ENCODE measurements at places on chromosomes 12 and 14.

GRCh38 chr12:81005606-81006005 lies 67.9 kb upstream of the LIN7A start:
- no peak for DNase-seq

GRCh38 chr12:89671469-89671868 lies 37.2 kb downstream of the ATP2B1 start:
- no peak for DNase-seq

- DNase-seq, result no peak
Observed at GRCh38 chr12:104782296-104782695, 175.8 kb downstream of the SLC41A2 start.

DNA sequence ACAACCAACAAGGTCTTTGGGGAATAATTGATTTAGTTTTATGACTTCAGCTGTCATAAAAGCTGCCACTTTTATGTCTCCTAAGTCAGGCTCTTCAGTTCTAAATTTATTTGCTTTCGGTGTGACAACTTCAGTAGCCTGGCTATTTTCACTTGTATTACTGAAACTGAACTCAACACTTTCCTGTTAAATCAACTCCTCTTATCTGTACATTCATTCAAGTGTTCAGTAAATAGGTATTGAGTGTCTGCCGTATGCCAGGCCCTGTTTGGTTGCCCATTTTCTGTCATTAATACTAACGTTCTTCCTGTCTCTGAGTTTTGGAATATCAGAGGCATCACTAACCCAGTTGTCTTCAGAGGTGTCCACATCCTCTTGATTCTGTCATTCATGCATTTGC lies 7.5 kb downstream of the UTP20 start:
- no peak for DNase-seq

GRCh38 chr14:94581127-94581999 lies at the start of gene SERPINA5:
TSS of gene SERPINA5 (plus strand) at chr14:94581426. CDS start at chr14:94587363, 5,937 bp downstream.
- no peak for DNase-seq

DNA sequence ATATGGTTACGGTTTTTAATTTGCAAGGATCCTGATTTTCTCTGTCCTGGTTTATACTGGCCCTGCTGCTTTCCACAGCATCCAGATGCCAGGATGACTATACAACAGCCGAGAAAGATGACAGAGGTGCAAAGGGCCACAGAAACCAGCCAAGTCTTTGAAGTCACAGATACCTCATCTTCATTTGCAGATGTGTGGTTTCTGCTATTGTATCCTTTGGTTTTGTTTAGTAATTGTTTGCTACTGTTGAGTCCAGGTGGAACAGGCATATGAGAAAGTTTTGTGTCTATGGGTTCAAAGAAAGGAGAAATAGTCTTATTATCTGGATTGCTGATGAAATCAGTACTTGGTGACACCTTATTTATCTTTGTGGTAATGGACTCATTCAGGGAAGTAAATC lies 17.3 kb upstream of the KLHL42 start:
- no peak for DNase-seq
